ENCODE measurements at places on chromosomes 4 and X. TPM values are rescaled to one million over a fixed set of nuclear protein-coding genes. Genes with fewer than 3 reads are reported as not detected.

- H3K4me3 ChIP-seq: no peak overlapping the region
- H3K27ac ChIP-seq: no peak overlapping the region
- no peaks in the 10 kb centered on the region for H3K36me3 ChIP-seq
- no peak for DNase-seq
- no peaks in the 10 kb centered on the region for H3K27me3 ChIP-seq
Measured at GRCh38 chrX:147848543-147849443, 62.9 kb upstream of the FMR1 start.

DNA sequence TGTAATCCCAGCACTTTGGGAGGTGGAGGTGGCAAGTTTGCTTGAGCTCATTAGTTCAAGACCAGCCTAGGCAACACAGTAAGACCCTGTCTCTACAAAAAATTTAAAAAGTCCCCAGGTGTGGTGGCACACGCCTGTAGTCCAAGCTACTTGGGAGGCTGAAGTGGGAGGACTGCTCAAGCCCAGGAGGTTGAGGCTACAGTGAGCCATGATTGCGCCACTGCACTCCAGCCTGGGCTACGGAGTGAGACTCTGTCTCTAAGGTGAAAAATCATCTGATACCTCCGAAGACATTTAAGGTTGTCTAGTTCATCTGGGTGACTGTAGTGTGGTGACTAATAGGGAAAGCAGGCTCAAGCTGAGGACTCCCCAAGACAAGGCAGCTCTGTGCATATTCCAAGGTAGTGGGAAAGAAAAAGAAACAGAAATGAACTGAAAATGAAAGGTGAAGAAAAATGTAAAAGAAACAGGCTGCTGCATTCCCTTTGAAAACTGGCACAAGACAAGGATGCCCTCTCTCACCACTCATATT is 23.3 kb downstream of the FRYL start:
- H3K27ac ChIP-seq: no peak overlapping the region
- no peak overlapping the region for H3K4me3 ChIP-seq
- no peaks in the 10 kb centered on the region for H3K36me3 ChIP-seq
- no peaks in the 10 kb centered on the region for H3K27me3 ChIP-seq
- DNase-seq: no peak

The GAGE2A gene
- not detected for total RNA-seq

DNA sequence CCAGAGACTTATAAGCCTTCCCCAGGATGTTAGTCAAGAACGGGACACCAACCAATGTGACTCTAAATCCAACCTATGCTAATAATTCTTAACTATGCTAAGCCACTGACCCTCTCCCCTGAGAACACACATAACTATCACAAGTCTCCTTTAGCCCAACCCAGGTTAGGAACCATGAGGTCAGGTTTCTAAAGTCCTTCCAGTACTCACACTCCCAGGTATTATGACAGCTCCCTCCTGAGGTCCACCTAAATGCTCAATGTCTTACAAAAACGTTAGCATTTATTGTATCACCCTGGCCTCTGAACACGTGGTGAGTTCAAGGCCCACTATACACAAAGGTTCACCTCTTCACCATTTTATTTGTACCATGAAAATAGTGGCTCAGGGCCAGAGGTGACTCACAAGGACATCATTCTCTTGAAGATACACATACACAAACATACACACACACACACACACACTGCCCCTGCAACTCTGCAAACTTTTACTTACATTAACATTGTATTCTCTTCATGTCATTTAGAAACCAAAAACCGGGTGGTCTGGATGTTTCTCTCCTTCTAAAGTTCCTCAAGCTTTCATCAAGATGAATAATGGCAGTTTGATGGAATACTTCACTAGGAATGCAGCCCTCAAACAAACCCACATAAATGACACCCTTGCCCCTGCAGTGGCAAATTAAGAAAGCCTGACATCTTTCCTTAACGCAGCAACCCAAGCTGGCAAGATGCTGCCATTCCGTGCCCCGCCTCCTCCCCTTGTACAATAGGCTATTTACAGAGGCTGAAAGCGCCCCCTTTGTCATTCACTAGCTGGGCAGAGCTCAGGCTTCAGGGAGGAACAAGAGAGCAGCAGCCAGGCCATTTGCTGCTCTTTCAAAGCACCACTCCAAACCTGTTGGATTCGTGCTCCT is 17.7 kb downstream of the ACSL1 start:
- H3K27ac ChIP-seq: no peak overlapping the region
- peaks cover 38% of the 10 kb centered on the region for H3K4me1 ChIP-seq
- DNase-seq: no peak

GRCh38 chr4:87243426-87244053 is 23.1 kb upstream of the KLHL8 start:
- no peak overlapping the region for H3K27ac ChIP-seq
- no peaks in the 10 kb centered on the region for H3K36me3 ChIP-seq
- H3K27me3 ChIP-seq: no peaks in the 10 kb centered on the region
- H3K4me3 ChIP-seq: no peak overlapping the region

The SPANXC gene
- not detected for total RNA-seq

GRCh38 chrX:85004255-85004654 is 578 bp downstream of the APOOL start:
- H3K27ac ChIP-seq: peak overlapping the region; percentile 75
- H3K4me1 ChIP-seq: peaks cover 6% of the 10 kb centered on the region
- no peaks in the 10 kb centered on the region for H3K27me3 ChIP-seq
- peak overlapping the region; percentile 48 for H3K4me3 ChIP-seq
- DNase-seq: no peak

DNA sequence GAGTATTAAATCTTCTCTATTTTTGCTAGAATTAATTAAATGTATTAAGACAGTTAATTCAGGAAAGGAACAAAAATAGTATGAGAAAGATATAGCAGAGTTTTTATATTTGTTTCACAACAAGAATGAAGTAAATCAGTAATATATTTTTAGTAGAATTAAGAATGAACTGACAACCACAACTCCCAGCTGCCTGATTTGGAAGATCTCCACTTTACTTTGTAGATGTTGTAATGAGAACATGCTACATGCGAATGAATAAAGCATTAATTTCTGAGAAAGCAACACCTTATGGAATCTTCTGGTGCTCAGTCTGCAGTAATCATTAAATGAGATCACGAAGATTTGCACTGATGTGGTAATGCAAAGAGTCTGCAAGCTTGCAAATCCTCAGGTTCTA is 695.6 kb upstream of the PCDH7 start:
- H3K4me3 ChIP-seq: no peak overlapping the region
- no peaks in the 10 kb centered on the region for H3K4me1 ChIP-seq
- H3K27ac ChIP-seq: no peak overlapping the region
- no peak for DNase-seq
- H3K27me3 ChIP-seq: no peaks in the 10 kb centered on the region
- no peaks in the 10 kb centered on the region for H3K36me3 ChIP-seq

The ZFP42 gene
- total RNA-seq: not detected

The KLHL15 gene
- 9.6 TPM for total RNA-seq

- H3K27me3 ChIP-seq: peaks cover 10% of the 10 kb centered on the region
- no peak overlapping the region for H3K27ac ChIP-seq
- no peaks in the 10 kb centered on the region for H3K36me3 ChIP-seq
- no peaks in the 10 kb centered on the region for H3K4me1 ChIP-seq
- no peak overlapping the region for H3K4me3 ChIP-seq
Measured at GRCh38 chr4:68383115-68383514, 33.2 kb upstream of the YTHDC1 start.

GRCh38 chr4:184408021-184408683 is 66.2 kb downstream of the IRF2 start:
- H3K4me3 ChIP-seq: no peak overlapping the region
- H3K4me1 ChIP-seq: no peaks in the 10 kb centered on the region
- no peaks in the 10 kb centered on the region for H3K27me3 ChIP-seq

- no peak overlapping the region for H3K4me3 ChIP-seq
- no peaks in the 10 kb centered on the region for H3K36me3 ChIP-seq
- no peak for DNase-seq
- no peak overlapping the region for H3K27ac ChIP-seq
- H3K4me1 ChIP-seq: no peaks in the 10 kb centered on the region
Measured at GRCh38 chr4:184911310-184911709, 85.5 kb upstream of the ACSL1 start.

DNA sequence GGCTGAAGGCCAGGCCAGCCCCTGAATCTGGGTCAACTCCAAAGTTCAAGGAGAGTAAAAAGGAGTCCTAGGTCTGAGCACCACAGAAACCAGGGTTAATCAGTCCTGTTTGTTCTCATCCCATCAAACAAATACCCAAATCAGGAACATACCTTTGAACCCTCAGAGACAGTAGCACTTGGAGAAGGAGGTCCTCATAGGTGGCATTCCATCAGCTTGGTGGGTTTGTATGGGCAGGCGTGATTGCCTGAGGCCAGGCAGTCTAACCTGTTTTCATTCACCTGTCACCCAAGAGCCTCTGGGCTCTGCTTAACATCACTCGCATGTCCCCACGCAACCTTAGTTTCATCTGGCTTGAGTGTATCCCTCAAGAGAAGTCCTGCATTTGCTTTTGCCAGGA is 17.5 kb upstream of the MBTPS2 start:
- no peaks in the 10 kb centered on the region for H3K4me1 ChIP-seq
- DNase-seq: no peak
- H3K27ac ChIP-seq: no peak overlapping the region

DNA sequence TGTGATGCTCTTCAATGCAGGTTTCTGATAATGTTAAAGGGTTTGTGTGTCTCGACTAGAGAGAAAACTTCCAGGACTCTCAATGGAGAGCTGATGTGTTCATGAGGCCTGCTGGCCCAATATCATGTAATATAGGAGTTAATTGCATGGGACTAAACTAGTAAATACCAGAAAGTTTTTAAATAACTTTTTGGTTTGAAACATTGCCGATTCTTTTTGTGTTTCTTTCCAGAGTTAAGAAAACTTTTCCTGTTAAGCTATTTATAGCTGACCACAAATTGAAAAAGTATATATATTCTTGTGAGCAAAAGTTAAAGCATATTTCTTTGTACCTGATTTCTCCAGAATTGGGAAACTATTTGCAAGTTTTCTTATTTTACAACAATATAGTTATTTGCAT is 49.7 kb downstream of the FAM9B start:
- H3K27ac ChIP-seq: no peak overlapping the region
- no peak for DNase-seq
- H3K36me3 ChIP-seq: no peaks in the 10 kb centered on the region
- no peaks in the 10 kb centered on the region for H3K4me1 ChIP-seq

The OTUD6A gene
- not detected for total RNA-seq

Data from sigmoid colon (tissue), 7 donors.